ENCODE measurements at places on chromosomes 12 and 14.

DNA sequence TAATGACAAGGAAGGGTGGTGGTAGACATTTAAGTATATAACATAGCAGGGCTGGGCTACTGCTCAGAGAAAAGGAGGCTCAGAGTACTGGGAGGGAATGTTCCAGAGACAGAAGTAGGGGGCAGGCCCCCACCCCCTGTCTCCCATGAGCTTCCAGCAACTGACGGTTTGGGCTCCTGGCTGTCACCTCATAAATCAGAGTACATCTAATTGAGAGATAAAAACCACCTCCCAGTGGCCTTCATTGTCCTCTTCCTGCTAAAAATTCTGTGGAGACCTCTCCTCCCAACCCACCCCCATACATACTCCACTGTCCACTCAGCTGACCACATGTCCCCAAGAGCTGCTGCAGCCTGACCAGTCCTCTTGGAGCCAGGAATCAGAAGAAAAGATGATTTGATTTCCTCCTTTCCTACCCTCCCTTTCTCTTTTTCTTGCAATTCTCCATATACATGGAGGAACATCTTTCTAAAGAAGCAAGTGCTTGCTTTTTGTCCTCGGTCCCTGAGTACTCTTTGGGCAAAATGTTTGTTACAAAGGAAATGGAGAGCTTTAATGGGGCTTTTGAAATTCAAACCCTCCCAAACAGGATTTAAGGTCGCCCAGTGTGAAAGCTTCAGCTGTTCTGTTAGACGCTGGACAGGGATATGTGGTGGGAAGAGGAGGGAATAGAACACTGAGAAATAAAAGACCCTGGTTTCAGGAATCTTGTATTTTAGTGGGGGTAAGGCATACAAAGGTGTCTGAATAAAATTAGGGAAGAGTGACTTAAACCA is 16.4 kb upstream of the KCNA5 start:
- DNase-seq = no peak

DNA sequence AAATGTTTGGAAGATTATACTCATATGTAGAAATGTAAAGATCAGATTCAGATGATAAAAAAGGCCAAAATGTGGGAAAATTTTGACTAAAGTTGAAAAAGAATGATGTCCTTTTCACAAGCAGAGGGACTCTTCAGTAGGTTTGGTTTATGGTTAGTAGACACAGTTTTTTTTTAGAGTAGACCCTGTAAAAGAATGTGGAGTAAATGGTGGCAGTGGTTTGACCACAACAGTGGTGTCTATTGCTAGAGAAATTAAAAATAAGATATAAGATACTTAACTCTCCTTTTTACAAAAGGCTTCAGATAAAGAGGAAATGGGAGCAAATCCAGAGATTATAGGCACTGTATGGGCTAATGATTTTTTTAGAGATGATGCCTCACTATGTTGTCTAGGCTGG is 21.8 kb downstream of the RAP1B start:
- DNase-seq = no peak

- DNase-seq = no peak
Observed at GRCh38 chr14:101231828-101232227, 328.3 kb upstream of the RTL1 start.

DNA sequence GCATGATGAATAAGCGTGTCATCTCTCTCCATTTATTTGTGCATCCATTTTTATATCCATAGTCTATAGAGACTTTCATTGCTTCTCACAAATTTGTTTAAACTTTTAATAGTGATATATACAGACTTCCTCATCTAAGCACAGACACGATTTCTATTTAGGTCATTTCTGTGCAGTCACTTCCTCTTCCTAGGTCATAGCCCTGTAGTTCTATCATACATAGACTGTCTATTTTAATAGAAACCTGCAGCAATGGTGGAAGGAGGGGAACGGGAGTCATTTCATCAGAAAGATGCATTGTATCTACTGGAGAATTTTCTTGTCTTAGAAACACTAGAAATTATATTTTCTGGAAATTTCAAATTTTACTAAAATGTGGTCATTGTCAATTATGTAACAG is 133.4 kb upstream of the FGD4 start:
- no peak for DNase-seq

DNA sequence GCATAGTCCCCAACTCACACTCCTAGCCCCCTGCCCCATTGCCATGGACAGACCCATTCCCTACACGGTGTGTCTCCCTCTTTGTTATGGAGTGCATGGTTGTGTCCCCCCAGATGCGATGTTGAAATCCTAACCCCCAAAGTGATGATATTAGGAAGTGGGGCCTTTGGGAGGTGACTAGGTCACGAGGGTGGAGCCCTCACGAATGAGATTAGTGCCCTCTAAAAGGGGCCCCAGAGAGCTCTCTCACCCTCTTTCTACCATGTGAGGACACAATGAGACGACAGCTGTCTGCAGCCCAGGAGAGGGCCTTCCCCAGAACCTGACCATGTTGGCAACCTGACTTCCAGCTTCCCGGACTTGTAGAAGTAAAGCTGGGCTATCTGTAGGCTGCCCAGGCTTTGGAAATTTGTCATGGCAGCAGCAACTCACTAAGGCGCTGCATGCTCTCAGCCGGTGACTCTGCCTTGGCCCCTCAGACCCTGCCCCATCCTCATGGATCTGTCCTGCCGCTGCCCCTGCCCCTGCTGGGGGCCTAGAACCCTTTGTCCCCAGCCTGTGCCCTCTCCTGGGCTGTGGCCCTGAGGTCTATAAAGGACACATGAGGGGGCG is 318.1 kb upstream of the RTL1 start:
- DNase-seq = no peak

DNA sequence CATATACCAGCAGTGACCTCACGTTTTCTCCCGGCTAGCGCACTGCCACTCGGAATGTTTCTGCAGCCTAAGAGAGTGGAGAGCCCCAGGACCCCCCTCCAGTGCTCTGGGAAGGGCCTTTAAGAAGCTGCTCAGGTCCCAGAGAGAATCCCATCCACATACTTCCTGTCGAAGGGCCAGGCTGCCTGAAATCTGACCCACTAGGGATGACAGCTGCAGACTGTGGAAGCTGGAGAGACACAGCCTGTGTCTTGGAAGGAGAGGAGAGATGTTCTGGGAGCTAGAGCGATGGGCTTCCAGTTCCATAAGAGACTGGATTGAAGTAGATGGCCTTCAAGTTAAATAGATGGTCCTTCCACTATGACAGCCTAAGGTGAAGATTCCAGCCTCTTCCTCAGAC is 54.4 kb downstream of the IQSEC3 start:
- no peak for DNase-seq

- DNase-seq = no peak
Observed at GRCh38 chr14:102424923-102425322, 62.2 kb downstream of the TECPR2 start.

DNA sequence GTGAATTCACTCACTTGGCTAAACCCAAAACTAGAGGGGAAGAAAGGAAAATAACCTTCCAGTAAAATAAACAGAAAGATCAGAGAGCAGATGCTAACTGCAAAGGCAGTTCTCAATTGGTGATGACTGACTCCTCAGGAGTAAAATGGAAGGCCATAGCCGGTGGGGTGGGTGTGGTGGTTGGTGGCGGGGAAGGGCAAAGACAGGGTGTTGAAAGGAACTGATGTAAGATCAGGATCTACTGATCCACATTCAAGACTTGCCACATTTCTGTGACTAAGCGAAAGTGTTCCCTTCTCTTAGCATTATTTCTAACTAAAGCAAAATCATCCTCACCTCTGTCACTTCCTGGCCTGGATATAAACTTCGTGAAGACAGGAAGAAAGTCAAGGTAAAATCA is 26.3 kb upstream of the TC2N start:
- DNase-seq = no peak

DNA sequence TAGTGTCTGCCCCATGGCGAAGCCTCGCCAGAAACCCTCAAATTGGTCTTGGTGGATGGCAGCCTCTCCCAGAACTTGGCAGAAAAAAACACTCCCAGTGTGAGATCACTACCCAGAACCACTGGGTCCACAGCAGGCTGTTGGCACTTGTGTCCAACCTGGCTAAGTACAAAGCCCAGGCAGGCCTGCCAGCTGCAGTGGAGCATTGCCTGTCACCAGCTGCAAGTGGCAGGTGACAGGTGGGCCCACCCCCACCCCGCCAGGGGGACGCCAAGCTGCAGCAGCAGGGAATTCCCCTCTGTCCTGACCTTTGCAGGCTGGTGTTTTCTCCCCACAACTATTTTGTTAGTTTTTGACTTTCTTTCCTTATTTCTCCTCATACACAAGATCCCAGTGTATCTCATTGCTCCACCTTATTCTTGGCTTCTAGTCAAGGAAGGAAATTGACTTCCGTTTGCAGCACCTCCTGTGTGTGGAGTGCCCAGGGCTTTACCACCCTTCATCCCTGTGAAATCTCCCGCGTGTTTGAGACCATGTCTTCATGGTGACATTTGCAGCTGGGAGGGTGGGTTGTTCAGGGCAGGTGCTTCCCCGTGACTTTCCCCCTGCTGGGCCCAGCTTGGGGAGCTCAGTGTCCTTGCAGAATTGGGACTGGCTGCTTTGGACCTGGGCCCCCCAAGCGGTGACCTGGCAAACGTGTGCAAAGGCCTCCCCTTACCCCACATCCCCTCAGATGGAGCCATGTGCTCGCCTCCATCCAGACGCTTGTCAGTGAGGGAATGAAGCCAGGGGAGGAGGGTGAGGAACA is 73.8 kb upstream of the RIN3 start:
- no peak for DNase-seq

DNA sequence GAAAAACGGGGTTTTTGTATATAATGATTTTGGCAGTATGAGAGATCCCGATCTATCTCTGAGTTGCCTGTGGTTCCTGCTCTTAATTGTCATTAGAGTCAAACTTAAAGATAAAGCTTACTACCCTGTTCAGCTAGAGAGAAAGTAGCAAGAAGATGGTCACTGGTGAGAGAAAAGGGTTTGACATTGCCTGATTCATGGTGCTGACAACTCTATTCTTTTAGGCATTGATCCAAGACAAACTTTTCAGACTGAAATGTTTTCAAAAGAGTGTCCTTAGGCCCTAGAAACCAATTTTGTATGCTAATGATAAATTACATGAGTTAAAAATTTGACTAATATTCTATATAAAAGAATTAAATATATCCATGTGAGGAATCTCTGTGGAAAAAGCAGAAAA is 35.1 kb downstream of the PELI2 start:
- no peak for DNase-seq

GRCh38 chr12:26573225-26573909 is 259.6 kb downstream of the ITPR2 start:
- DNase-seq = no peak

- DNase-seq = no peak
Observed at GRCh38 chr12:80151131-80151530, 51.8 kb downstream of the OTOGL start.

GRCh38 chr12:57096099-57096572 is 7.2 kb downstream of the NAB2 start:
- DNase-seq = no peak

GRCh38 chr14:36281309-36281708 is 39.1 kb downstream of the MBIP start:
- DNase-seq = no peak

DNA sequence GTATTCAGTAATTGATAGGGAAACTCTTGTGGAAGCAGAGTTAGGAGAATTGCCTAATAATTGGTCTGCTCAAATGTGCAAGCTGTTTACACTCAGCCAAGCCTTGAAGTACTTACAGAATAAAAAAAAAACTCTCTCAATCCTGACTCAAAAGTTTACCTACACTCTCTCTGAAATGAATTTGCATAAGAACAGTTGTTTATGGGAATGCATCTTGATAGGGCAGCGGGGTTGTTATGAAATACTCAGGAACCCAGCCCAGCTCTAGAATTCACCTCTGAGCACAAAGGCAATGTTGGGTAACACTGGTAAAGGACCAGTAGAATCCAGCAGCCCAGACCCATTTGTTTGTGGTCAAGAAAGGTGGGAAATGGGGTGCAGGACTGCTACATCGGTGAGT is 267.0 kb downstream of the CPNE8 start:
- no peak for DNase-seq

DNA sequence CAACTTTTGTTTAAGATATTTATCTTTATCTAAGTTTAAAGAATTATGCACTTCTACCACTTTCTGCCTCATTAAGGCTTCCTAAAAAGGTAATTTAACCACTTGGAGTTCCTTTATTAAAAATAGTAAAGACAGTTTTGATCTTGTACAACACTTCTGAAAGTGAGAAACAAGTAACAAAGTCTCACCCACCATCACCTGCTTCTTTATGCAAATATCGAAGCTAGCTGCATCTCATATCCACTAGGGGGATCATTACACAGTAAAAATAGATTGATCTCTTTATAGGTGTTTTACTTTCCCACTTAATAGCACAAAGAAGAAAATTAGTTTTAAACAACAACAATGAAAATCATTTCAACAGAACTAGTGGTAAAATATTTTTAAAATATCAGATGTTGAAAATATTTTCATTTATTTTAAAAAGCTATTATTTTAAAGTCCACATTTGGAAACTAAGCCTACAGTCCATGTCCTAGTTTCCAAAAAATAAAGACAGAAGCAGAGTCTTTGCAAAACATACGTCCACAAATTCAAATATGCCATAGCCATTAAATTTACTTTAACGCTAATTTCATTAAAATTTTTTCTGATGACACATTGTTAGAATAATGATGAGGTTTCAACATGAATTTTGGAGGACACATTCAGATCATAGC is 160.0 kb upstream of the SOX5 start:
- DNase-seq = no peak

DNA sequence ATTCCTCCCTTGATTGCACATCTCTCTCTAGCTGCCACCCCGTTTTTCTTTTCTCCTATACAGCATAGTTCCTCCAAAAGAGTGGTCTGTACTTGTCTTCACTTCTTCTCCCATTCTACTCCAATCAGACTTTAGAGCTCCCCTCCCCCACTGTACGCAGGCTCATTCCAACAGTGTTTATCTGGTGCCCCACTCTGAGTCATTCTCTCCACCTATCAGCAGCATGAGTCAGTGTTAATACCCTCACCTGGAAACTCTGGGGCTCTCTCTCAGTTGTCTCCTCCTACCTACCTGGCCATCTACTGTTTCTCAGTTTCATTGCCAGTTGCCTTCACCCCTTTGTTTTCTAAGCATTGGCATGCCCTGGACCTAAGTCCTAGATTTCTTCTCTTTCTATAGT is 175.1 kb upstream of the ARHGAP5 start:
- DNase-seq = no peak

- DNase-seq = no peak
Observed at GRCh38 chr12:11744410-11744801, 94.9 kb downstream of the ETV6 start.

GRCh38 chr14:52348776-52349175 is 34.7 kb downstream of the PTGER2 start:
- no peak for DNase-seq

DNA sequence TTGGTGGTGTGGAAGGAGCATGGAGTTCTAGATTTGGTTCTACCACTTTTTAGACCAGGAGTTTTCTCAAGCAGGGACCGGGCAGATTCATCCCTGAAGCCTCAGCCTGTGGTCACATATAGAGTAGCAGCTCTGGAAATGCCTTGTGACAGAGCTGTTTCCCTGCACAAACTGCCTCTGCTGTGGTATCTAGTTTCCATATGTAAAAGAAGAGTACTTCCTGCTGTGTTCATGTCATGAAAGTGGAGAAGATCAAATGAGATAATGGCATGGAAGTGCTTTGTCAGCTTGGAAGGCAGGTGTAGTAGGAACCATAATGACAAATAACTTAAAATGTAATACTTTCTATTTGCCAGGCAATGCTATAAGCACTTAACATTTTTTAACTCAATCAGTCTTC is 26.1 kb downstream of the OTUB2 start:
- no peak for DNase-seq

GRCh38 chr14:76050797-76051392 is 65.3 kb downstream of the IFT43 start:
- DNase-seq = no peak

GRCh38 chr14:99924379-99924778 is 131.2 kb downstream of the EML1 start:
- DNase-seq = no peak

GRCh38 chr12:87796961-87797516 is 232.2 kb downstream of the C12orf50 start:
- no peak for DNase-seq
